ENCODE measurements at places on chromosomes 11 and 22. TPM values are rescaled to one million over a fixed set of nuclear protein-coding genes. Genes with fewer than 3 reads are reported as not detected.

The KLHL35 gene
- total RNA-seq = 4.7 TPM

The MYO18B gene
- total RNA-seq = not detected

The THY1 gene
- total RNA-seq = 16.1 TPM

The CCDC73 gene
- not detected for total RNA-seq

The FREY1 gene
- not detected for total RNA-seq

The CYTH4 gene
- 0.47 TPM for total RNA-seq

GRCh38 chr22:26777156-26777801 lies 119.9 kb downstream of the MIAT start:
- DNase-seq = no peak

DNA sequence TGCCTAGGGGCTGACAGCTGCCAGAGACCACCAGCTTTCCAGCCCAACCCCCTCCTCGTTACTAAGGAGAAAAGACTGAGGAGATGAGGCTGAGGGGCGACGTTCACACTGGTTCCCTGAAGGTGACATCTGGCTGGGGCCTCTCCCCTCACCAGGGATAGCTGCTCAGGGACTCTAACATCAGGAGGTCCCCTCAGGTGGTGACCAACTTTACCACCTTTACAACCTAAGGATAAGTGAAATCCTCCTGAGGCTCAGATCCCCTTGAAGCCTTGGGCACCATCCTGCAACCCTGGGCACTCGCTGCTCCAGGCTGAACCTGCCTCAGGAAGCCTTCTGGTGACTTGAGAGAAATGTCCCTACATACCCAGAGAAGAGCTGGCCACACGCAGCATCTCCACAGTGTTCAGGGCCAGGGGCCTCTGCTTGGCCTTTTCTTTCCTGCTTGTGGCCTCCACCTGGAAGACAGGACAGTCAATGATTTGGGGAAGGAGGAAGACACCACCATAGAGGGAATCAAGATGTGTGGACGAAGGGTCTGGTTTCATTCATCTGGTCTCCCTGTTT lies 12.4 kb upstream of the PPM1F start:
- no peak for DNase-seq

GRCh38 chr11:93474123-93474522 lies 69.1 kb downstream of the SMCO4 start:
- DNase-seq = no peak

DNA sequence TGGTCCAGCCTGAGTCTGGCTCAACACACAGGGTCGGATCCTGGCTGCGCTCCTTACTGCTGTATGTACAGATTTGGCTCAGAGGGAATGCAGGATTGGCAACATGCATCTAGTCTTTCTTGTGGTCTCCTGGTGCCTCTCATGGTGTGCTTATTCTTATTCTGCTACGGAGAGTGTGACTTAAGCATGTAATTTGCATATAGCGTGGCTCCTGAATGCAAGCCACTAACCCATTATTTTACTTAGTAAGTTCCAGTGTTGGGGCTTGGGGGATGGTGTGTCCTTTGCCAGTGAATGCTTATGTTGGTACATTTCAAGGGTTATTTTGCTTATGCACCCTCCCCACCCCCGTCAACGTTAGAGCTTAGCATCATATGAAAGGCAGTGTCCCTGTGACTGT lies 51.2 kb downstream of the PTPRJ start:
- DNase-seq = no peak

GRCh38 chr11:1819074-1819473 lies 15.7 kb upstream of the SYT8 start:
- DNase-seq = no peak

- DNase-seq = no peak
Observed at GRCh38 chr11:128931668-128932067, 11.0 kb downstream of the TP53AIP1 start.

- no peak for DNase-seq
Observed at GRCh38 chr22:37032535-37033460, 13.3 kb downstream of the MPST start.

GRCh38 chr22:33050614-33051182 lies 7.5 kb downstream of the SYN3 start:
- DNase-seq = no peak

GRCh38 chr22:50460938-50461337 lies 13.9 kb downstream of the SBF1 start:
- DNase-seq = no peak

DNA sequence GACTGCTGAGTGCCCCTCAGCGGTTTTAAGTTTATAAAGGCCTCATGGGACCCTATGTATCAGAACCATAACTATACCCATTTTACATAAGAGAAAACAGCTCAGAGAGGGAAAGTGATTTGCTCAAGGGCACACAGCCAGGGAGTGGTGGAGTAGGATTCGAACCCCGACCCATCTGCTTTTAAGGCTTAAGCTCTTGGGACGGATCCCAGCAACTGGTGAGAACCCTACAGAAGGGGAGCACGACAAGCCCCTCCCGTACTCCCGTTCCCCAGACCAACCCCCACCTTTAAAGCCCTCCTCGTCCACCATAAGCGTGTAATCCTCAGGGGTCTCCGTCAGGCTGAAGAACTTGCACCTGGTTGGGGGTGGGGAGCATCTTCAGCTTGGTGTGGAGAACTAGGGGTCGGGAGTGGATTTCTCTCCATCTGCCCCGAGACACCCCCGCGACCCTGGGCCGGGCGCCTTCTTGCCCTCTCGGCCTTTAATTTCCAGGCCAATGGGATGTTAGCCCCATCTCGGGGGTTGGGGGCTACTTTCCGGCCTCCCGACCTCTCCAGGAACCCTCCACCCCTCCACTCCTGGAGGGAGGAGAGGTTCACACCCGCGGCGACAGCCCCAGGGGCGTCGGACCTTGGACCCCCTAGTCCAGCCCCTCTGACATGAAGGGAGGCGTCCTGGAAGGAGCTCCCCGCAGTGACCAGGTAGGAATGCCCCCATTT lies 725 bp downstream of the CASTOR1 start:
- no peak for DNase-seq

DNA sequence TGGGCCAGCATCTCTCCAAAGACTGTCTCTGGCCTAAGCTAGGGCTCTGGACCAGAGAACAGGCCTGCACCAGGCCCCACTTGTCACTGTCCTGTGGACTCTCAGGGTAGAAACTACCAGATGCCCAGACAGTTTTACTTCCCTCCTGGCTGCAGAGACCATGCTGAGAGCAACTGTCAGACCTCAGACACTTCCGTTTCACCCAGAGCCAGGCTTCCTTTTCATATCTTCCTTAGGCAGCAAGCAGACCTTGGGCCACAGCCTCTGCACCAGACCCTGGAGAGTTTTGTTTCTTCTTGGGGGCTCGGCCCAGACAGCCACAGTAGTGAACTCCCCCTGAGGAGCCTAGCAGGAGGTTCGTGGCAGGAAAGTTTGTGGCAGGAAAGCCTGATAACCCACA lies 12.1 kb upstream of the FCHSD2 start:
- DNase-seq = no peak

DNA sequence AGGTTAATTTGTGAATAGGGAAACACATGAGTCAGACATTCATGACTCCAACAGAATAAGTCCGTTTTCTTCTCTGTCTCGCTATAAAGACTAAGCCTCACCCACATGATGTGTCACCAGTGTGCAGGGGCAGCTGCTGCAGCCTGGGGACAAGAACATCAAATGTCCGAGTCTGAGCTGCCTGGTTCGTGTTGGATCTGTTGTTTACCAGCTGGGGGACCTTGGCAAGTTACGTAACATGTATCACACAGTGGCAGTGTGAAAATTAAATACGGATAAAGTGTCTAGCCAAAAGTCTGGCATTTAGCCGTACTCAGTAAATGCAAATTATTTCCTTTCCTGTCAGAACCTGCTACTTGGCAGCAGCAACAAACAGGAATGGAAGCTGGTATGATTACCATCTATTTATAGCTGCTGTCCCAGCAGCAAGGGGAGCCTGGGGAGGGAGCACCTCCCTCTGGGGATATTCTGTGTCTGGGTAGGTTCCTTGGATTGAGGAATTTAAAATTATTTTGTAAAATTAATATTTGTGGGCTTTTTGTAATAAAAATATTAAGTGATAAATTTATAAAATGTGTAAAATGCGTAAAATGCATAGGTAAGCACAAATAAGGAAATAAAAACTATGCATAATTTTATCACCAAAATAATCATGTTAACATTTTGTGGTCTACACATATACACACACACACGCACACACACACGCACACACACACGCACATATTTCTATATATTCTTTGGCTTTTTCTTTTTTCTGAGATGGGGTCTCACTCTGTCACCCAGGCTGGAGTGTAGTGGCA lies 1.3 kb upstream of the CLDN25 start:
- no peak for DNase-seq

GRCh38 chr22:20111045-20111688 lies 4.7 kb upstream of the RANBP1 start:
- no peak for DNase-seq

DNA sequence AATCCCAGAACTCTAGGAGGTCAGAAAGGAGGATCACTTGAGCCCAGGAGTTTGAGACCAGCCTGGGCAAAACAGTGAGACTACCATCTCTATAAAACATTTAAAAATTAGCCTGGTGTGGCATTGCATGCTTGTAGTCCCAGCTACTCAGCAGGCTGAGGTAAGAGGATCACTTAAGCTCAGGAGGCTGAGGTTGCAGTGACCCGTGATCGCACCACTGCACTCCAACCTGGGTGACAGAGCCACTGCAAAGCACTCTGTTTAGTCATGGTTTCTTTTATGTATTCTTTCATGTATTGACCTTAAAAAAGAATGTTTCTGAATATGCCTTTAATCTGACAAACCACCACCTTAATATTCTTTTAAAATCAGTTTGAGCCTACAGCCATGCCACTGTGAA lies 52.2 kb downstream of the BIRC2 start:
- no peak for DNase-seq

GRCh38 chr22:19503869-19504268 lies 20.3 kb downstream of the CLDN5 start:
- DNase-seq = no peak

GRCh38 chr11:84381666-84382065 lies 1095.5 kb upstream of the CCDC90B start:
- DNase-seq = no peak

GRCh38 chr22:50730941-50731661 lies 6.9 kb upstream of the ACR start:
- DNase-seq = no peak

Data from glomerular endothelial cell (primary cell).